ENCODE measurements at places on chromosomes 11 and 22.

- DNase-seq = peak; percentile 14
Measured at GRCh38 chr11:88799771-88800500, 265.8 kb downstream of the GRM5 start.

- no peak for DNase-seq
Measured at GRCh38 chr22:23904573-23905254, 10.5 kb downstream of the MIF start.

DNA sequence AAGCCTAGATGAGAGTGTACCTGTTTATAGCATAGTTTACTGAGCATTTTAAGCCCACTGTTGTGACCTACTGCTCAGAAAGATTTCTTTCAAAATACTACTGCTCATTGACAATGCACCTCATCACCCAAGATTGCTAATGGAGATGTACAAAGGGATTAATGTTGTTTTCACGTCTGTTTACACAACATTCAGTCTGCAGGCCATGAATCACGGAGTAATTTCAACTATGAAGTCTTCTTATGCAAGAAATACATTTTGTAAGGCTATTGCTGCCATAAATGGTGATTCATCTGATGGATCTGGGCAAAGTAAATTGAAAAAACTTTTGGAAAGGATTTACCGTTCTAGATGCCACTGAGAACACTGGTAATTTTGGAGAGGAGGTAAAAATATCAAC, 112.9 kb downstream of the KIF18A start:
- DNase-seq = no peak

DNA sequence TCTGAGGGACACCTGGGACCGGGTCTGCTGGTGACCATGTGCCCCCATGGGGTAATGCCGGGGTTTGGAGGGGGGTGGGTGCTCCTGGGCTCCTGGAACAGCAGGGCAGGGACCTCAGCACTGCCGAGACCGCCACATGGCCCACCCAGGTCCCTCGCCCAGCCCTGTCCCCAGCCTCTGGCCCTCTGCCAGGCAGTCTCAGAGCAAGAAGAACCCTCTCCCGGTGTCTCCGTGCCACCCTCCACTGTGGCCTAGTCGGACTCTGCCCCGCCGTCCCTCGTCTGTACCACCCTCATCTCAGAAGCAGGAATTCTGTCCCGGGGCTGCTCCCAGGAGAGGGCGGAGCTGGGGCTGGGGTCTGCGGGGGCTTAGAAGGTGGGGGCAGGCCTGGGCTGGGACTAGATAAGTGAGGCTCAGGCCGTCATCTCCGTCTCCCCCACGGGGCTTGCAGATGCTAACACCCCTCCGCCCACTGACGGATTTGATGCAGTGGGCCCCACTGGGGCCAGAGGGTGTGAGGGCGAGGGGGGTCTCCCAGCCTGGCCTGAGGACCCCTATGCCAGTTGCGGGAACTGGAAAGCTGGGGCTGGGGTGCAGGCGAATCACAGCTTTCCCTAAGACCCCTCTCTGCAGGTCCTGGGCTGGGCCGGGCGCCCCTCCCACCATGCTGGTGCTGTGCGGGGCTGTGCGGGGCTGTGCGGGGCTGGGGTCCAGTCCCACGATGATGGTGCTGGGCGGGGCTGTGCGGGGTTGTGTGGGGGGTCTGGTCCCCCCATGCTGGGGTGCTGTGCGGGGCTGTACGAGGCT, 1.1 kb downstream of the MUC5AC start:
- DNase-seq = no peak

- no peak for DNase-seq
Measured at GRCh38 chr22:37244114-37244921, at the start of gene RAC2. Gene RAC2 (minus strand): TSS chr22:37244269. CDS start chr22:37244148, 121 bp downstream.

DNA sequence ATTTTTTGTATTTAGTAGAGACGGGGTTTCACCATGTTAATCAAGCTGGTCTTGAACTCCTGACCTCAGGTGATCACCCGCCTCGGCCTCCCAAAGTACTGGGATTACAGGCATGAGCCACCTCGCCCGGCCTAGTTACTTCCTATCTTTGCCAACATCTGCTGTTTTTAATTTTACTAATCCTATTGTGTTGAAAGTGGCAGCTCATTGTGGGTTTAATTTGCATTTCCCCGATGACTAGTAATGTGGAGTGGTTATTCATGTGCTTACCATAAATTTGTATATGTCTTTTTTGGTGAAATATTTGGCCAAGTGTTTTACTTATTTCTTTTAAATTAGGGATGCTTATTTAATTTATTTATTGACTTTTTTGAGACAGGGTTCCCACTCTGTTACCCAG, 74.2 kb upstream of the SLC25A18 start:
- DNase-seq = no peak

DNA sequence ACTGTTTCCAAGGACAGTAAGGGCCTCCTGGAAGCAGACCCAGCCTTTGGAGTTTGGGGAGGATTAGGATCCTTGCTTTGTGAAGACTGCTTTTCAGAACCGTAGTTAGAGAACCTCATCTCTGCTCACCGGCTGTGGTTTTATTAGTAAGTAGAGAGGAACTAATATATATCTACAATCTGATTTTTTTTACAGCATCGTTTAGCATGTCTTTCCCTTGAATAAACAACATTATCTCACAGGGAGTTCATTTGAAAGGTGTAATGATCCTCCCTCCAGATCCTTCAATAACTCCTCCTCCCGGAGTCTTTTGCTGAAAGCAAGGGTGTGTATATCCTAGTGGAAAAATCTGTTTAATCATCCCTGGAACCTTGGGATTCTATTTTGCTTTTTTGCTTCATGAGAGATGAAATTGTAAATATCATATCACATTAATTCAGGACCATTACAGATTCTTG, 132.7 kb downstream of the DBX1 start:
- DNase-seq = no peak

- no peak for DNase-seq
Measured at GRCh38 chr22:44345872-44346271, 33.1 kb upstream of the SHISAL1 start.

- no peak for DNase-seq
Measured at GRCh38 chr11:114236829-114237228, 59.4 kb upstream of the NNMT start.

- no peak for DNase-seq
Measured at GRCh38 chr11:44883277-44883676, 67.4 kb downstream of the TP53I11 start.

- peak; percentile 9 for DNase-seq
Measured at GRCh38 chr11:85918910-85919794, 64.0 kb downstream of the CCDC83 start.

DNA sequence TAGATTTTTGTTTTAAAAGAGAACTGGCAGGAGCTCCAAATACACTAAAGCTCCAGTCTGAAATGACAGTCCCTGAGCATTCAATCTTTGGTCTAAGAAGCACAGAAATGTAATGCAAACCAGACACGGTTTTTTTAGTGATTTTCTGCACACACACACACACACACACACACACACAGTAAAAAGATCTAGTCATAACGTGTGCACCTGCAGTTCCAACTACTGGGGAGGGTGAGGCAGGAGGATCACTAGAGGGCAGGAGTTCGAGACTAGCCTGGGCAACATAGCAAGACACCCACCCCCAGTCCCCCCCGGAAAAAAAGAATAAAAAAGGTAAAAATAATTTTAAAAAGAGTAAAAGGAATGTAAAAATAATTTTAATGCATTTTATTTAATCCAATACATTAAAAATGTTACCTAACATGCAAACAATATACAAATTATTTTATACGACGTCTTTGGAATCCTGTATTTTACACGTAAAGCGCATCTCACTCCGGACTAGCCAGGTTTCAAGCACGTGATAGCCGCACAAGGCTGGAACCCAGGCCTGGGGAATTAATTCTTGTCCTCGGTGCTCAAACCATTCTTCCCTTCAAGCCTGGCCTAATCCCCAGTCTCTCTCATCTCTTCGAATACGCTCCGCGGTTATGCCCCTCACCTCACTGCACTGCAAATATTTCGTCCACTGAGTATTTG, 762 bp upstream of the TBC1D22A start:
- peak; percentile 45 for DNase-seq
